Spinal cord (tissue), 10 donors: ENCODE measurements at places on chromosomes 12 and 14. TPM values are rescaled to one million over a fixed set of nuclear protein-coding genes. Genes with fewer than 3 reads are reported as not detected.

DNA sequence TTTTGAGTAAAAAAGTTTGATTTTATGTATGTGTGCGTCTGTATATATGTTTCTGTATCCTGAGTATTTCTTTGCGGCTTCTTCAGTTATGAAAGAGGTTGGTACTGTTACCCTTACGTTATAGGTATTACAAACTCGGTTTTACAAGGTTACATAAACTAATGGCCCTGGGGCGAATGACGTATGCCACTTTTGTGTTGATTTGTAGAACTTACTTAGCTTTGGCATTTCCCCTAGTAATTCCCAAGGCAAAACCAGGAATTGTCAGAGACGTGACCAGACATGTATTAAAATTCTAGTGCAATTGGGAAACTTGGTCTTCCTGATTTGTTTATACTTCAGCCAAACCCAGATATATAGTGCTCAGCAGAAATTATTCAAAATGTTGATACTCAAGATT, 93.3 kb downstream of the DUSP16 start:
- no peak for DNase-seq
- H3K36me3 ChIP-seq: peaks cover 15% of the 10 kb centered on the region
- H3K4me3 ChIP-seq: no peak overlapping the region
- H3K27ac ChIP-seq: no peak overlapping the region
- no peaks in the 10 kb centered on the region for H3K4me1 ChIP-seq

GRCh38 chr14:73472185-73473114, 14.1 kb upstream of the NUMB start:
- DNase-seq: peak; percentile 61
- H3K36me3 ChIP-seq: no peaks in the 10 kb centered on the region
- H3K4me3 ChIP-seq: no peak overlapping the region
- no peaks in the 10 kb centered on the region for H3K27me3 ChIP-seq

DNA sequence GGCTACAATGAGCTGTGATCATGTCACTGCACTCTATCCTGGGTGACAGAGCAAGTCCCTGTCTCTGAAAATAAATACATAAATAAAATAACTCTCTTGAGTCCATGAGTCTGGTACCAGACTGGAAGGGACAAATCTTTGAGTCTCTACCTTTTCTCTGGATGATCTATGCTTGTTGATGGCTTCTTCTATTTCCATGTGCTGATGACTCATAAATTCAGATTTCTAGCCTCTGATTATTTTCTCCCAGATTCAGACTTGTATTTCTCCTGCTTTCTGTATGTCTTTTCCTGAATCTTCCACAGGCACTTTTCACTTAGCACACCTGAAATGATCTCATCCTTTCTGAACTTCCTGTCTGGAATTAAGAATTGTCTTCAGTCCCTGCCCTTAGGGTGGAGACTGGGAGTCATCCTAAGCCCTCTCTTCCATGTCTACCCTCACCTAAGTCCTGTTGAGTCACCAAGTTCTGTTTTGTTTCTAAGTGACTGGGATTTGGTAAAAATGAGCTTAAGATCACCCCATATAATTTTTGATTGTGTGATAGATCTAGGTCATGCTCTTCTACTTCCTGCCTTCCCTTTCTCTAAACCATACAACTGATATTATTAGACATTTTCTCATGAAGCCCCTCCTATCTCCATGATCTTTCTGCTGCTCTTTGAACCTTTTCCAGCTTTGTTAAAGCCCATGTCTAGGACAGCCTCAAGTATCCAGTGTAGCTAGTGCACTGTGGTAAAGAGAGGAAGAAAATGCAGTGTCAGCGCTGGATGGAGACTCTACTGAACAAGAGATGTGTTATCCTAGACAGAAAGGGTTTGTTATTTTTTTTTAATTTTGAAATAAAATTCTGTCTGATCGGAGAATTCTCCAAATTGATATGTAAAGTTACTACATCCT, 13.1 kb downstream of the AKAP6 start:
- H3K4me1 ChIP-seq: no peaks in the 10 kb centered on the region
- no peak overlapping the region for H3K27ac ChIP-seq
- H3K27me3 ChIP-seq: no peaks in the 10 kb centered on the region
- no peak for DNase-seq

GRCh38 chr12:31231611-31232360, 94.2 kb downstream of the SINHCAF start:
- no peak overlapping the region for H3K27ac ChIP-seq
- H3K4me3 ChIP-seq: no peak overlapping the region
- no peaks in the 10 kb centered on the region for H3K27me3 ChIP-seq
- no peak for DNase-seq
- H3K4me1 ChIP-seq: peaks cover 48% of the 10 kb centered on the region

DNA sequence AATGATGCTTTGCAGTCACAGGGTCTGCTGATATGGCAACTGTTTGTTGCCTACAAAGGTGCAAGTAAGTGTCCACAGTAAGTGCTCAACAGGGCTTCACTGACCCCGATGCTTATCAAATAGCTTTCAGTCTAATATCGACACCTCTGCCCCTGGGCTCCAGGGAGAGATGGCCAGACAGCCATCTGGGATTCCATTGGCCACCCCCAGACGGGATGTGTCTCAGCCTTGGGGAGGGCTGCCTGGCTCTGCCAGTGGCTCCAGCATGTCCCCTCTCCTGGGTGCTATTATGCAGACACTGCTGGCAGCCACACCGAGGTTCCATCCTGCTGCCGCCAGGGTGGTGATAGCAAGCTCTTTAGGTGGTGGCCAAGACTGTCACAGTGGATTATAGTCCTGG, 57.4 kb downstream of the DGLUCY start:
- H3K4me1 ChIP-seq: peaks cover 25% of the 10 kb centered on the region
- peak overlapping the region; percentile 69 for H3K27ac ChIP-seq
- no peaks in the 10 kb centered on the region for H3K27me3 ChIP-seq
- H3K4me3 ChIP-seq: no peak overlapping the region
- peaks cover 43% of the 10 kb centered on the region for H3K36me3 ChIP-seq
- no peak for DNase-seq

DNA sequence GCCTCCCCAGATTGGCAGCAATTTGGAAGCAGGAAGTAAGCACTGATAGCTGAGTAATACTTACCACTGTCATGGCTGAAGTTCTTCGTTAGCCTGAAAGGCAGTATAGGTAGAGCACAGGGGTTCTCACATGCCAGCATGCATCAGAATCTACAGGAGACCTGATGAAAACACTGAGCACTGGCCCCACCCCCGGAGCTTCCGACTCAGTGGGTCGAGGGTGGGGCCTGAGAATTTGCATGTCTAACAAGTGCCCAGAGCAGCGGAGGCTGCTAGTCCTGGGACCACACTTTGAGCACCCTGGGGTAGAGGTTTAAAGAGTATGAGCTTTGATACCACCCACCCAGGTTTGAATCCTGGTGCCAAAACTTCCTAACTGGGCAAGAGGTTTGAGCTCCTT, 89.6 kb downstream of the FBXW8 start:
- H3K4me3 ChIP-seq: no peak overlapping the region
- DNase-seq: no peak

FSCB gene
- total RNA-seq: 0.11 TPM
